HFF-Myc (cell line): ENCODE measurements at places on chromosomes 2 and 18.

DNA sequence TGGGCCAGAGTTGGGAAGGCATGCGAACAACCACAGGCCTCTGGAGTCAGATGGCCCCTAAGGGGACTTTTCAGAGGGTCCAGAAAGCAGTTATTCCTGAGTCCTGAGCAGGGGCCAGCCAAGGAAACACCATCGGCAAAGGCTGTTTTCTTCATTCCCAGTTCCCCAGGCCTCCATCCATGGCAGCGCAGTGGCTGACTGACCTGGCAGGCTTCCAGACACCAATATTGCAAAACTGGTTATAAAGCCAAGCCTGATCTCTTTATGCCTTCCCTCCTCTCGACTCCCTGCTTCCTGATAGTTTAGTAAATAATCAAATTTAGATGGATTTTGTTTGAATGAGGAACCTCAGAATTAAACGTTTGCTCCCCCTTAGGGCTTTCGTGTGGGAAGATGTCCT is 133.4 kb upstream of the ITGA6 start:
- no peak for DNase-seq

DNA sequence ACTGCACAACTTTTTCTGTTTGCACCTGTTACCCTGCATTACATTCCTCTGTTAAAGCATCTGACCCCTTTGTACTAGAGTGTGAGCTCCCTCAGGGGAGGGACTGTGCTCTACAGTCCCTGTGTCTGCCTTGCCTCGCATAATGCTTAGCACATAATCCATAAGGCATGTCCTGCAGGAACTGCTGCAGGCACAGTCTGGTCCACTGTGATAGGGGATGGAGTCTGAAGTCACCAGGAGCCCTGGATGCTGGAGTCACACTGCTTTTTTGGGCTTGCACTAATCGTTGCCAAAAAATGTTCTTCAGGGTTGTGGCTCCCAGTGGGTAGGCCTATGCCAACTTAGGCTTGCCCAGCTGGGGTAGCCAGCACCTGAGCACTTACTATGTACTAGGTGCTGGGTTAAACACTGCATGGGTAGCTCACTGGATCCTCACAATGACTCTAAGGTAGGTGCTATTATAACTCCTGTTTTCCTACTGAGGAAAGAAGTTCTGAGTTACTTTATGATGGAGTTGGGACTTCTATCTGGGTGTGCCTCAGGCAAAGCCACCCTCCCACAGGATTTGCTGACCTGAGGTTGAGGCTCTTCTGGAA is 33.3 kb downstream of the COPS7B start:
- DNase-seq, result no peak

DNA sequence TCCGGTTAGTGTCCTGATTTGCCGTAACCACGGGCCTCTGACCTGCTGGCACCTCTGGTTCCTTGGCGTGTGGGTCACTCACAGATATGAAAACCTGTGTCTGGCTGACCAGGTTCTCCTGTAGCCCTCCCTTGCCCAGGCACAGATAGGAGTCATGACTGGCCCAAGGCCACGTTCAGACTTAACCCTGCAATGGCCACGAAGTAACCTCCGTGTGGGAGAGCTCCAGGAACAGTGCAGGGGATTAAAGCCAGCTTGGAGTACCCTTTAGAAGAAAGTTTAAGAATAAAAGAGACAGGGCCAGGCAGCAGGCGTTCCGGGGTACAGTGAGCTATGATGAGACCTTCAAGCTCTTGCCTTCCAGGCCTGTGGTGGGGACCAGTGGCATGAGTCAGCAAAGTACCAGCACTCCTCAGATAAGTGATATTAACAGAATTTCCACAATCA is 25.5 kb downstream of the CENPO start:
- no peak for DNase-seq

GRCh38 chr2:85133751-85134254 is 611 bp downstream of the TCF7L1 start:
- DNase-seq, result no peak

DNA sequence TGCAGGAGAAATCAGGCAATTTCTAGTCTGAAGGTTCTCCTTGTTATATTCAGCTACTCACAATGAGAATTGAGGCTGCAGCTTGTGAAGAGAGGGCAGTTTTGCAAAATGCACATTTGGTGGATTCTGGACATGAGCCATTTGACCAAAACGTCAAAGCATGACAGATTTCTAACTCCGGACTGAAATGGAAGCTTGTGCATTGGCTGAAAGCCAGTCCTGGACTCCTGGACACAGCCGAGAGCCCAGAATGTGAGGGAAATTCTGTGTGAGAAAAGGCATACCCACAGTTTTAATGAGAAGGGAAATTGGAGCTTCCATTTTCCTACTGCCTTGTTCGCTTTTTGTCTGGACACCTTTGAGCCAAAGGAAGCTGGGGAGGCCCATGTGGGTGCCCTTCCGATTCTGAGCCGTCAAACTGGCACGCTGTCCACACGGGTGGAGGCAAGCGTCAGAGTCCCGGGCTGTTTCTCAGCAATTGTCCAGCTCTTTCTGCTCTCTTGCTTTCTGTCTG is 23.7 kb upstream of the ROCK2 start:
- no peak for DNase-seq
